ENCODE measurements at places on chromosomes 1 and 21. TPM values are rescaled to one million over a fixed set of nuclear protein-coding genes. Genes with fewer than 3 reads are reported as not detected.
A peak's percentile ranks its signal among the peaks of the same experiment; 100 is the strongest.

GRCh38 chr1:15022048-15022447 lies 131.5 kb upstream of the TMEM51 start:
- H3K4me3 ChIP-seq, result no peak overlapping the region
- no peak for DNase-seq
- no peak overlapping the region for H3K27ac ChIP-seq
- H3K4me1 ChIP-seq, result no peaks in the 10 kb centered on the region
- H3K36me3 ChIP-seq, result no peaks in the 10 kb centered on the region

DNA sequence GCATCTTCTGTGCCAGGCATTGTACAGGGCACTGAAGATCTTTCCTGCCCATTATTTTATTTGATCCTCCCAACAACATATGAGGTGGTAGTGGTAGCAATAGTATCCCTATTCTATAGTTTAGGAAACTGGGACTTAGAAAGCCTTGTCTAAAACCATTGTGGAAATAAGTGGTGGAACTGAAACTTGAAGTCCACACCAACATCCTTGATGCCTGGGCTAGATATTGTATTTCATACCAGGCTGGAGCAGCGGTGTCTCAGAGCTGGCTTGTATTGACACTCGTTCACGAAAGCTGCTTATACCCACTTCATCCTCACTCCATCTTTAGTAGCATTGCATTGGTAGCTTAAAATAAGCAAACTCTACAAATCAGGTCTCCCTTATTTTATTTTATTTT lies 9.7 kb upstream of the CTSS start:
- DNase-seq, result no peak
- H3K27me3 ChIP-seq, result no peaks in the 10 kb centered on the region
- H3K36me3 ChIP-seq, result no peaks in the 10 kb centered on the region

DNA sequence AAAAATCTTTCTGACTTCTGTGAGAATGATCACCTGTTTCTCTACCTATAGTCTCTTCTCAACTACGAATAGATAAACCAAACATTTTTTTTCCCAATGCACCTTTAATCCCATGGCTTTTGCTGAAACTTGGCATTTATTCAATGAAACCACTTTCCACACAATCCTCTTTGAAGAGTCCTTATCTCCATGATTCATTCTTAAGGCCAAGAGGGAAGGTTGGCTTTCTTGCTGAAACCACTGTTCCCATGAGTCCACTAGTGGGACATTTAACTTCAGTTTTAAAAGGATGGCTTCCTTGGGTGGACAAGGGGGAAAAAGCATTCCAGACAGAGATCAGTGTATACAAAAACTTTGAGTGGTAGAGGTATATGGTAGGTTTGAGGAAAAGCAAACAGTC lies 73.6 kb downstream of the CRB1 start:
- no peaks in the 10 kb centered on the region for H3K4me1 ChIP-seq
- no peak for DNase-seq
- no peak overlapping the region for H3K27ac ChIP-seq
- H3K36me3 ChIP-seq, result no peaks in the 10 kb centered on the region

DNA sequence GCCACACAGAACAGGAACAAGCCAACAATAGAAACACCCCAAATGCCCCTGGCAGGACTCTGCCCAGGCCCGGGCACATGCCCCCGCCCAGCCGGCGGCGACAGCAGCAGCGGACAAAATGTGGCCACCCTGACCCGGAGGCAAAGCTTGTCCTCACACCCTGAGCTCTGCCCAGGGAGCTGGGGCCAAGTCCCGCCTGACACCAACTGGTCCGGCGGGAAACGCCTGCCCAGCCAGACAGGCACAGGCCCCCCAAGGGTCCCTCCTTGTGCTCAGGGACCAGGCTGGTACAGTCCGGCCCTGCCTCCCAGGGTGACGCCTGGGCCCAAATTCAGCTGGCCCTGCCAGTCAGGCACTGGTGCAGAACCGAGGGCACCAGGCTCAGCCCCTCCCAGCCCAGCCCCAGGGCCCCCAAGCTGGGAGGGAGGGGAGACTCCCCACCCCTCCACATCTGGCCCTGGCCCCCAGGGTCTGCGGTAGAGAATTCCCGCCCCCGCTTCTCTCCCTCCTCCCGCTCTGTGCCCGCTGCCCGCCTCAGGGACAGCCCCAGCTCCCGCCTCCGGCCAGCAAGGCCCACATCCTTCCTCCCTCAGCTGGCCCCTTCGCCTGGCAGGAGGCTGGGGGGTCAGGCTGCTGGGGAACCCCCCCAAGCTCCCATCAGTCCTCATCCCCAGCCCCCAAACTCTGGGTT lies 2.0 kb downstream of the AHDC1 start:
- peaks cover 76% of the 10 kb centered on the region for H3K4me1 ChIP-seq
- H3K27ac ChIP-seq, result peak overlapping the region; percentile 89
- peak; percentile 81 for DNase-seq

RORC gene
- 16.2 TPM for total RNA-seq

FAM110D gene
- not detected for total RNA-seq

FCRL4 gene
- total RNA-seq, result not detected

DNA sequence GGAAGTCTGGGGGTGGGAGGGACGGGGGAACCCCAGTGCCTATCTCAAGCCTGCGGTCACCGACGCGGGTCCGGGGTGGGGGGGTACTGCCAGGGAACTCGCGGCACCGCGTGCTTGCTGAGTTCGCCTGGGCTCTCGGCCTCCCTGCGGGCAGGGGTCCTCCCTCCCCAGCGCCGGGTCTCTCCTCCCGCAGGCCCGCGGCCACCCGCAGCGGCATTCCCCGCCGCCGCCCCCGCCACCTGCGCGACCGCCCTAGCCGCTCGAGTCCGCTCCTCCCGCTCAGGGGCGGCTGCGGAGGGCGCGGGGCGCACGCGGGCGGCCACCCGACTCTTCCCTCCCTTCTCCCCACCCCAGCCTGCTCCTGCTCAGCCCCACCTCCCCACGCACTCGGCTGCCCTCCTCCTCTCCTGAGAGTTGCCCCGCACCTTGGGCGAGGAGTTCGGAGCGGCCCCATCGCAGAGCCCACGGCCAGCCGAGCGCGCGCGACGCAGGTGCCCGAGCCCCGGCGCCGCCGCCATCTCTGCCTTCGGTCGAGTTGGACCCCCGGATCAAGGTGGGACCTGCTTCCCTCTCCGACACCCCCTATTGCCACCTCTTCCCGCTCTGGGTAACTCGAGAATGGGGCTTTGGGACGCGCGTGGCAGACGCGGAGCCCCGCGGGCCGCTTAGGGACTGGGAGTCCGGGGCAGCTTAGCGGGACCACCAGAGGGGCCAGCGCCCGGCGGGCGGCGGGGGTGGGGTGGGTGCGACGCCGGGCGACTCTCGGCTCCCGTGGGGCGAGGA lies 105.0 kb downstream of the LEPR start:
- peak; percentile 63 for DNase-seq
- peak overlapping the region; percentile 50 for H3K4me3 ChIP-seq
- peaks cover 34% of the 10 kb centered on the region for H3K27me3 ChIP-seq

FBXO42 gene
- 18.7 TPM for total RNA-seq

DNA sequence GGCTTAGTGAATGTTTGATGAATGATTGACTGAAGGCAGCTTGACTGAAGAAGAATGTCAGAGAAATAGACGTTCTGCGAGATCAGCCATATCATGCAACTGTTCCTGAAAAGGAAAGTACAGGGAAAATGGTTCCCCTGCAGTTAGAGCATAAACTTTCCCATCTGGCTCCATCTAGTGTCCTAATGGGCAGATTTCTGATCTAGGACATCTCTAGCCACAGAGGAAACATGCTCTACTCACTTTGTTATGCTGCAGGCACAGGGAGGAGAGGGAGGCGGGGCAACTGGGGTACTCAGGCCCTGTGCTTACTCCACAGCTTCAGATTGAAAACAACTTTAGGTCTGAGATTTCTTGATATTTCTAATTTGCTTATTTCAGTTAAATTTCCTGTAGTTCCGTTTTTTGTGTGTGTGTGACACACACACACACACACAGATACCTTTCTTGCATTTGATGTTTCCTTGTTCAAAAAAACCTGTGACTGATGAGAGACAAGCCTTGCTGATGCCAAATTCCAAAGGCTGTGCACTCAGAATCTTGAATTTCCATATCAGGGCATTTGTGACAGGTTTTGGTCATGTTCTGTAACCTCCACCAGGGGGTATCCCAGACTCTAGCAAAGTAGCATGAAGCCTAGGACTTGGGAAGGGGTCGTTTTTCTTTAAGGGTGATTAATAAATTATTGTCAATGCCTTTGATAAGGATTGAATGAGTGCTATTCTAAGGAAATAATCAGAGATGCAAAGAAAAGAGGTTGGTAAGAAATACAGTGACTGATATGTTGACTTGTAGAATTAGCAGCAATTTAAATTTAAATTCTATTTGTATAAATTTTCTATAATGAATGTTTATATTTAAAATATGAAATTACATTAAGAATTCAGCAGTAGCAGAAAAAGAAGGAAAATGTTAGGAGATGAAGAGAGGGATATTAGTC lies 139.7 kb upstream of the BEND5 start:
- H3K4me1 ChIP-seq, result peaks cover 9% of the 10 kb centered on the region
- no peaks in the 10 kb centered on the region for H3K36me3 ChIP-seq
- no peak for DNase-seq

All from stomach (tissue), 19 donors.